Sigmoid colon (tissue), 7 donors: ENCODE measurements at places on chromosomes 12 and 14. TPM values are rescaled to one million over a fixed set of nuclear protein-coding genes. Genes with fewer than 3 reads are reported as not detected.

DHH gene
- total RNA-seq = 0.14 TPM

DNA sequence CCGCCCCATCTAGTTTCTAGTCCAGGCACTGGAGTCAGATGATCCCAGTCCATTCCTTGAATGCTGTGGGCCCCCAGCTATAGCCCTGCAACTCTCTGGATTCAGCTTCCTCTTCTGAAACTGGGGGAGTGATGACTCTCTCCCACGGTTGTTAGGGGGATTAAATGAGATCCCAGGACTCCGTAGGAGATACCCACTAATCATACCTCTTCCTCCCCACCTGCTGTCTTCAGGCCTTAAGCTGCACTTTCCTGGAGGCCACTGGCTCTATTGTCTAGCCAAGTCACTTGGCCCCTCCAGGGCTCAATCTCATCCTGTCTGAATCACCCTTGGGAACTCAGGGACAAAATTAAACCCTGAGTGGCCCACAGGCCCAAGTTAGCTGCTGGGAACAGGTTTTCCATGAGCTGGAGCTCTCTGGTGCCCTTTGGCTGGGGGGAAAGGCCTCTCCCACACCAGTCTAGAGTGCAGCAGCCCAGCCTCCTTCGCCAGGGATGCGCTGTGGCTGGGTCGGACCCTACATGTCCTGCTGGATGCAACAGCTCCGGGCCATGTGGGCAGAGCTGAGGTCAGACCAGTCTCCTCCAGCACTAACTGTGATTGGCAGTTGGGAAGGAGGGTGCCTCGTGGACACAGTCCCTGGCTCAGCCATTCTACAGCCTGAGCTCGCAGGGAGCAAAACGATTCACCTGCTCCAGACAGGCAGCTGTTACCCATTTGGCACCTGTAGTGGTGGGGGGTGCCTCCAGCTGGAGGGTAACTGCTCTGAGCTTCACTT is 6.0 kb upstream of the ASB2 start:
- H3K27me3 ChIP-seq = no peaks in the 10 kb centered on the region
- peaks cover 56% of the 10 kb centered on the region for H3K4me1 ChIP-seq
- no peaks in the 10 kb centered on the region for H3K36me3 ChIP-seq
- H3K27ac ChIP-seq = peak overlapping the region; percentile 86
- DNase-seq = no peak
- H3K4me3 ChIP-seq = no peak overlapping the region

DNA sequence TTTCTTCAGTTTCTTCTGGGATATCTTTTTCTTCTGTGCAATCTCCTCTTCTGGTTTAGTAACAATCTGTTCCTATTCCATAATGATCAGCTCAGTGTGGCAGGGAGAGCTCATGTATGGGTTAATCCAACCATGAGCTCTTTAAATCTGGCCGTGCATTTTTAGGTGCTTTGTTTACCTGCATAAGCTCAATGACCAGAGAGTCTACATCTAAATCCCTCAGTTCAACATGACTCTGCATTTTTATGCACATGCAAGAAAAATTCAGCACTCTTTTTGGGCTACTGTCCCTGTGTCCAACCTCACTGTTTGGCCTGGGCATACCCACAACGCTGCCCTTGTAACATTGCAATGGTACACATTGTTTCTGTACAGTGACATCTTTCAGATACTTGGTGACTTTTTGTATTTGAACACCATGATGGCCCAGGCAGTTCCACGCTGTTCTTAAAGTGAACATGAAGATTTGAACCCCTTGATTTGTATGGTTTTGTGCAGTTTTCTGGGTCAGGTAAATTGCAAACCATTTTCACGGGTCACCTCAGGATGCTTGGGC is 243.3 kb upstream of the SRRM4 start:
- no peaks in the 10 kb centered on the region for H3K4me1 ChIP-seq
- H3K36me3 ChIP-seq = no peaks in the 10 kb centered on the region
- no peak overlapping the region for H3K27ac ChIP-seq

DNA sequence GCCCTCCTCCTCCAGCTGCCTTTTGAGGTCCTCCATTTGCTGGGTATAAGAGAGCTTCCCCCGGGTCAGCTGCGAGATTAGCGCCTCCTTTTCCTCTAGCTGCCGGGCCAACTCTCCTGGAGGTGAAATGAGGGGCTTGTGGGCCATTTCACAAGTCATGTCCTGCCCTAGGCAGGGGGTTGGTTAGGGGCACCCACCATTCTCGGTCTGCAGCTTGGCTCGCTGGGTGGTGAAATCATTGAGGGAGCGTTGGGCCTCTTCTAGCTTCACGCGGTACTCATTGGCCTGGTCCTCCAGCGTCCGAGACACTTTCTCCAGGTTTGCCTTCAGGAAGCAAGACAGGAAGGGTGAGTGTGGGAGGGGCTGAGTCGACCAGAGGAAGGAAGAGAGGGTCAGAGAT is 12.6 kb downstream of the CMTM5 start:
- no peak overlapping the region for H3K4me3 ChIP-seq
- DNase-seq = no peak
- H3K27me3 ChIP-seq = no peaks in the 10 kb centered on the region
- no peak overlapping the region for H3K27ac ChIP-seq
- H3K36me3 ChIP-seq = no peaks in the 10 kb centered on the region
